ENCODE measurements at places on chromosomes 6 and 20.

DNA sequence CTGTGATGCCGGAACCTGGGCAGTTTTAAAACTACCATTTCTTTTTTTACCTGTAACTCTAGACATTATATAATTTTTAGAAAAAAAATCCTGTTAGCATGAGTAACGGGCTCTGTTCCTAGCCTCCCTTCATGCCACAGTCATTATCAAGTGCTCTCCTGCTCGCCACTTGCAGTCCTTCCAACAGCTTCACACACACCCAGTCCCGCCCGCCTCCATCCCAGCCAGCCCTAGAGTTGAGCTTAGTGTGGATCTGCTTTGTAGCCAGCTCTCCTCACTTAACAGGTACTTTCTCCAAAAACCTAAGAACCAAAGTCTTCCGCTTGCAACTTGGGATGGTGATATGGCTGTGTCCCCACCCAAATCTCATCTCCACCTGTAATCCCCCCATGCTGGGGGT is 51.5 kb downstream of the EZR start:
- no peak for DNase-seq

- DNase-seq, result no peak
Observed at GRCh38 chr6:158759966-158760617, 59.1 kb downstream of the EZR start.

DNA sequence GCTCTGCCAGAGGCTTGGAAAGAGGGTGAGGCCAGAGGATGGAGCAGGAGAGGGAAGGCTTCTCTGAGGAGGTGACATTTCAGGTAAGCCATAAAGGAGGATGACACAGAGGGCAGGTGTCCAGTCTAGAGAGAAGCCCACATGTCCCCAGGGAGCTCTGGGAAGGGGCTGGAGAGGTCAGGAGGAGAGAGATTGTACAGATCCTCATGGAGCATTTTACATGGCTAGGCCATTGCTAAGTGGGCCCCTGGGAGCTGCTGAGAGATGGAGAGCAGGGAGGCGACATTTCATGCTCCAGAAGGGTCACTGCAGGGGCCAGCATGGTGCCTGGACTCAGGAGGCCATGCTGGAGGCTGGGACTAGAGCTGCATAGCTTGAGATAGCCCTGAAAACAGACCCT is 124.5 kb downstream of the TOX2 start:
- DNase-seq, result no peak

DNA sequence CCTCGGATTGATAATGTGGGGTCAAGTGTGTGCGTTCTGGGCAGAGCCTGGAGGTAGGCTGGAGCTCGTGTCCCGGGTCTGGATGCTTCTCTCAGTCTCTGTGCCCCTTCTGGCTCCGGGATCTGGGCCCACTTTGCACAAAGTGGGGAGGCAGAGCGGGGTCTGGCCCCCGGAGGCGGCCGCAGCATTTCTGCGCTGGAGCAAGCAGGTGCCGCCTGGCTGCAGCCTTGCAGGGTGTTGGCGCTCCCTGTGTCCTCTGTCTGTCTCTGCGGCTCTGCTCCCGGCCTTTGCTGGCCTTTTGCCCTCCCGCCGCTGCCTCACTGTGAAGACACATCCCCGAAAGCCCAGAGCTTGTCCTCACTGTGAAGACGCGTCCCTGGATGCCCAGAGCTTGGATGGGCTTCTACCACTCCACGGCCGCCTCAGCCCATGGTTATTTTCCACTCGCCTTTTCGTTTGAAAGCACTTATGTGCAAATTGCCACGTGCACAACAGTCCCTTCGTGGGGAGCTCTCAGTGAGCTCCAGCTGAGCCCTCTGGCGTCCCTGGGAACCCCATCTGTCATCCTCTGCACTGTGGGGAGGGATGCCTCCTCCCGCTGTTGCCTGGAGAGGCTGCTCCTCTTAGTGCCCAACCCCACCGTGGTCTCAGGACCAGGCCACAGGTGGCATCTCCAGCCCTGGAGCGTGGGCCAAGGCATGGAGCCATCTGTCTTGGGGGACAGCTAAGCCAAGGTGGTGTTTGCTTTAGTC is 17.4 kb downstream of the SLCO4A1 start:
- DNase-seq, result no peak

DNA sequence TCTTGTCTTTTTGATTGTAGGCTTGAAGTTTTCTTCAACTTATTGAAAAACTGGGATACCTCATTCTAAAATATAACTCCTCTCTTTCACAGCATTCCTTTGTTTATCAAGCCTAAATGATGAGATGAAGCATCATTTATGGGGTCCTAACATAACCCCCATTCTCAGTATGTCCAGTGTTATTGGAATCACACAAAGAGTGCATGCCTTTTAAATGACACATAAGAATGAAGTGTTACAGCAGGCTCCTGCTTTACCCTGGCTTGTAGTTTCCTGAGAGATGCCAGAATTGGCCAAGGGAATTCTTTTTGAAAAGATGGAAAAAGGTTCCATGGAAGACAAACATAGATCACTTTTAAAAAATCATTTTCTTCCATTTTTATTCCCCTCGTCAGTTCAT is 502.4 kb downstream of the BCKDHB start:
- no peak for DNase-seq

GRCh38 chr6:80434691-80435350 is 328.4 kb downstream of the BCKDHB start:
- DNase-seq, result no peak

GRCh38 chr20:11379257-11380011 is 538.3 kb upstream of the BTBD3 start:
- no peak for DNase-seq

DNA sequence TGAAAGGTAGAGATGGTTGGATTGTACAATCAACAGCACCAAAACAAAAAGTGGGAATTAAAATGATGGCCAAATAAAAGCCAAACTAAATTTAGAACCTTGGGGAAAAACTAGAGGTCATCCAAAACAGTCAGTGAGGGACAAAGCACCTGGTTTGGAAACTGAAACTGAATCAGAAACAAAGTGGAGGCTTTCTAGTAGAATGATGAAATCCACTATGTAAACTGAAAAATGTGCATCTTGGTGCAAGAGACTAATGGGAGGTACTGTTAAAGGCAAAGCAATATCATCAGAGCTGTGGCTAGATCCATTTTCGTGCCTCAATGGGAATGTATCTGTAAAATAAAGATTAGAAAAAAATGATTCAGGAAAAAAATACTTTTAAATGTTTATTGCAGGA is 380.0 kb upstream of the GJE1 start:
- DNase-seq, result no peak

- DNase-seq, result no peak
Observed at GRCh38 chr6:13290335-13290734, 38.0 kb downstream of the TBC1D7 start.

GRCh38 chr6:119170447-119171087 is 92.1 kb upstream of the FAM184A start:
- DNase-seq, result no peak

DNA sequence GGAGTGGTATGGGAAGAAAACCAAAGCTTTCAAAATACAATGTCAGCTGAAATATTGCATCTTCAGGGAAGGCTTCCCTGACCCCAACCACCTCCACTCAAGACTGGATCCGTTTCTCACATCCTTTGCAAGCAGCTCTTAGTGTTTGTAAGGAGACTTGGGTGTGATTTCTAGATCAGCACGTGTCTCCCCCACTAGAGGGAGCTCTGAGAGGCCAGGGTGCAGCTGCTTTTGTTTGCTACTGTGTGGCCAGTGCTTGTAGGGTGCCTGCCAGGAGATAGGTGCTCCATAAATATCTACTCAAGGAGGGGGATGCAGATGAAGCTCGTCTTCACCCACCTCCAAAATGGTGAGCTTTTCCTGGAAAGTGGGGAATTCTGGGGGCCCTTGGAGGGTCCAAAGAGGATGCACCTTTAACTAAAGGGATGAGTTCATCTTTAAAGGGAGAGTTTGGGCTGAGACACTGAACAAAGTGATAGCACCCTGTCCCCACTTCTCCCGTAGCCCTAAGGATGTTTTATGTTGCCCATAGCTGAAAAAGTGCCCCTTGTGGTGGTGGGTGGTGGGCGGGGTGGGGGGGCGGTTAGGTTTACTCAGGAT is 52.6 kb upstream of the MAFB start:
- peak; percentile 11 for DNase-seq

DNA sequence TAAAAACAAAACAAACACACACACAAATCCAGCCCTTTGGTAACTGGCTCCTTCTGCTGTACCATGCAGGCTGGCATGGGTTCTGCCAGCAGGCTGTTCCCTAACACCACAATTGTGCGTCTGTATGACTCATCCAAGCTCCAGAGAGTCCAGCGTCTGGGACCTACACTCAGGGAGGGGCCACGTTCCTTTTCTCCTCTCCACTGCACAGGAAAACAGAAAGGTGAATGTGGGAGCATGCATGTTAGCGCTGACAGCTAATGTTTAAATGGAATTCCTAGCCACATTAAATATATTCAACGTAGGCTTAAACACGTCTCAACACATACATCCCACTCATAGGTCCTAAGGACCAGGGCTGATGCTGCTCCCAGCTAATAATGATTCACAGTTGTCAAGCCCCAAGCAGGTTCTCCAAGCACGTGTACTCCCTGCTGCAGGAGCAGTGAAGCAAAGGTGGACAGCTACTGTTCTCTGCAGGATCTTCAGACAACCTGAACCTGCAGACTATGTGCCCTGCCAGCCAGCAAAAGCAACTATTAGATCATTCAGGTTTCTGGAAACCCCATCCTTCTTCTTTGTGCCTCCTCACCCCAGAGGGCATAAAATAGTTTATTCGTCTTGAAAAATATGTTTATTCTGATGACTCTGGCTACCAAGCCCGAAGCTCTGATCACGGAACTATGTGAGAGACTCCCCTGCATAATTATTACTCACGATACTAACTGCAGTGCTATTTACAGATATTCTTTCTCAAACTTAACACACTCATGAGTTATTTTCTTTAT is 20.9 kb downstream of the MAP1LC3A start:
- DNase-seq, result no peak

- DNase-seq, result no peak
Observed at GRCh38 chr6:144580771-144581170, 295.6 kb downstream of the UTRN start.

GRCh38 chr6:75602246-75603105 is 796 bp downstream of the SENP6 start:
- peak; percentile 31 for DNase-seq

- DNase-seq, result peak; percentile 25
Observed at GRCh38 chr20:59571551-59572314, 32.6 kb upstream of the PHACTR3 start.

DNA sequence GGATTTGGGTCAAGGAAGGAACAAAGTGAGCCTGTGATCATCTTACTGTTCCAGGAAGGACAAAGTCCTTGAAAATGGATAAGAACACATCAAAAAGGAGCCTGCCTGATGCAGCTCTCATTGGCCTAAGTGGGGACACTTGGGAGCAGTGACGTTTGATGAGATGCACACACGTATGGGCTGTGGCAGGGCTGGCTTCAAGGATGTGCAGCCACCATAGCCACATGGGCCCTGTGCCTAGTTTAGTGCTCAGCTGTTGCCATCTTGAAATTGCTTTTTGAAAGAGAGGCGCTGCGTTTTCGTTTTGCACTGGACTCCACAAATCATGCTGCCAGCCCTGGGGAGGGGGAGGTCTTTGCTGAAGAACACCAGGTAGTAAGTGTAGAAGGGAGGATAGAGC is 6.6 kb upstream of the NPEPL1 start:
- no peak for DNase-seq

- no peak for DNase-seq
Observed at GRCh38 chr6:113219783-113220182, 637.4 kb upstream of the MARCKS start.

GRCh38 chr20:37776049-37776448 is 82.2 kb downstream of the CTNNBL1 start:
- no peak for DNase-seq

DNA sequence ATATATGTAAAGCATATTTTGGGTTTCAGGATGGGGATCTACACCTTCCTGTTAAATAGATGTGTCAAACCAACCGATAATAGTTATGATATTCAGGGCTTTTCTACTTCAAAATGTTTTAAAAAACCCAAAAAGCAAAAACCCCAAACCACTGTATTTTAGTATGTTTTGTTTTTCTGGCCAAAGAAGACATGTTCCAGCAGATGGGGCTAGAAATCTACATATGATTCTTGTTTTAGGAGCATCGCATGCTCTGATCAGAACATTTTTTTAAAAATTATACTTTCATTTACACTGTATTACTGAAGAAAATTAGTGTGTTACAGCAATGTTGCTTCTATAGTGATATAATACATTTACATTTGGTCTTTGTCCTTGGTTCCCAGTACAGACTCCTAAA is 11.0 kb downstream of the RMND1 start:
- no peak for DNase-seq

DNA sequence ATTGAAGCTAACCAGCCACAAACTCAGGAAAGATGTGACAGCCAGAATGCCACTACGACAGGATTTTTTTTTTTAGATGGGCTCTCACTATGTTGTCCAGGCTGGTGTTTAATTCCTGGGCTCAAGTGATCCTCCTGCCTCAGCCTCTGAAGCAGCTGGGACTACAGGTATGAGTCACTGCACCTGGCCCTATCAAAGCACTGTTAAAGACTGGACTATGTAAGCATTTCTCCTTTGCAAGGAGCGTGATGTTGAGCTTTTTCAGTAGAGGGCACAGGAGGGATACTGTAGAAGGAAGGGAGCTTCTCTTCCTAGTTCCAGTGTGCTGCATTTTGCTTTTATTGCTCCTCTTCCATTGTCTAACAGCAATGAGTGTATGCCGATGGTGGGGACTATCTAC is 35.8 kb downstream of the ZBTB9 start:
- no peak for DNase-seq

- no peak for DNase-seq
Observed at GRCh38 chr20:50416269-50417022, 93.7 kb upstream of the PTPN1 start.

DNA sequence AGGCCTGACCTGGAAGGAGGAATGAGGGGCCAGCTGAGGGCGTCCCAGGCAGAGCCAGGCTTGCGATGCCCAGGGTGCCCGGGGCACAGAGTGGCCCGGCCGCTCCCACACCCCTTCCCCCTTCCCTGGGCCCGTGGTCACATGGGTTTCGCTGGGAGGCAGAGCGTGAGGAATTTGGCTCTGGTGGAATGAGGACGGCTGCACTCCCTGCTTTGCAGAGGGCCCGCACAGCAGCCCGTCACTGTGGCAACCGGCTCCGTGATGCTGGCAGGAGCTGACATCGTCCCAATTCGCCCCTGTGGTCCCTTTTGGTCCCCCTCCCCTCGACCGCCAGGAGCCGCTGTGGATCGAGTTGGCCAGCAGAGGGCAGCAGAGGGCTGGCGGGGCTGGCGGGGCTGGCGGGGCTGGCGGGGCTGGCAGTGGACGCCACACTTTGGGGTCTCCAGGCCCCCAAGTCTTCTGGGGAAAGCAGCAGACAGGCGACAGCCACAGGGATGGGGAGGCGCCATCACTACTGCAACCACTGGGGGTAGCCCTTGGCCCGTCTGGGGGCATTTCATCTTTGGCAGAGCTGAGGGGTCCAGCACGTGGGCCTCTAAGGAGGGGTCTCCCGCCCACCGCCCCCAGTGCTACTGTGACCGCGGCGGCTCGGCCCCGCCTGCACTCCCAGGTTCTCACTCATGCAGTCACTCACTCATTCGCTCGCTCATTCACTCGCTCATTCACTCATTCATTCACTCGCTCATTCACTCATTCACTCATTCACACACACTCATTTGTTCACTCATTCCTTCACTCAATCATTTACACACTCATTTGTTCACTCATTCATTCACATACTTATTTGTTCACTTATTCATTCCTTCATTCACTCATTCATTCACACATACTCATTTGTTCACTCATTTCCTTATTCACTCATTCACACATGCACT is 49.7 kb upstream of the BHLHE23 start:
- no peak for DNase-seq
